ENCODE measurements at places on chromosomes 13 and 19.

GRCh38 chr19:17733127-17733526 lies 13.8 kb downstream of the MAP1S start:
- DNase-seq = no peak

DNA sequence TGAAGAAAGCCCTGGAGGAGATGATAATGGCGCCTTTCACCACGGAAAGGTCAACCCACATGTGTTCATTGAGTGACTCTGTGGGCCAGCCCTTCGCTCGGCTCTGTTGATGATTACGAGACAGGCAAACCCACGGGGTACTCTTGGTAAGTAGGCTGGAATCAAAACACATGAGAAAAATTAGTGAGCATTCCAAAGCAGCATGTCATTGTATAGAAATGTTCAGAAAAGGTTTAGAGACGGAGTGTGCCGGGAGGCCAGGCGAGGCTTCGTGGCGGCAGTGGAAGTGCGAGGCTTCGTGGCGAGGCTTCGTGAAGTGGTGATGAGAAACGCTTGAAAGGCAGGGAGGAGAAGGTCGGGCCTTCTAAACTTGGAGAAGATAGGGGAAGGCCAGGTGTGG lies 144.3 kb downstream of the ZNF536 start:
- no peak for DNase-seq

DNA sequence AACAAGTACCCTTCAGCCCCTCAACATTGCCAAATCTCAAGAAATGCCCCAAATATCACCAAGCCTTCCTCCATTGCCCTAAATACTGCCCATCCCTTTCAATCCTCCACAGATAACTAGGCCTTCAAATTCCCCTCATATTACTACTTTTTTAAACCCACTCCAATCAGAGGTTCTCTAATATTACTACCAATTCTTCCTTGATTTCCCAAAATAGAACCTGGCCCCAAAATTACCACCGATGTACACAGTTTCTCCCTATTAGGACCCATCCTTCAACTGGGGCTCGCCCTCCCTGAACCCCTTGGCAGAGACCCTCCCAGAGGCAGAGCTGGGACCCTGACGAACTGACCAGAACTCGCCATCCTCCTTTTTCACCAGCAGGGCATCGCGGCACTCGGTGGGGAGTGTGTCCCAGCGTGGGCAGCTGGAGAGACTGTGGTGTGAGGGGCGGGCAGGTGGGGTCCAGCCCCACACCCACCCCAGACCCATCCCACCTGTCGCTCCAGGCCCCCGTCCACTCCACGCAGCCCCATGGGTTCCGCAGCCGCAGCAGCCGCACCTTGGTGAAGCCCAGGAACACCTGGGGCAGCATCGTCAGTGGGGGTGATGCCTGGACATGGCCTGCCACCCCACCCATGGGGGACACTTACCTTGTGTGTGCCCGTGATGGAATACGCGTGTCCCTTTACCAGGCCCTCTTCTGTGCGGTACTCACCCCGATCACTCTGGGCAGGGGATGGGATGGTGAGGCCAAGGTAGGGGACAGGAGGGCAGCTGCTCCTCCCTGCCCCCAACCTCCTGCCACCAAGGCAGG lies 6.1 kb downstream of the CAPN12 start:
- no peak for DNase-seq

GRCh38 chr13:92952161-92952560 lies 274.4 kb upstream of the GPC6 start:
- no peak for DNase-seq

- DNase-seq = no peak
These were observed 107.1 kb upstream of the UQCRFS1 start for GRCh38 chr19:29320086-29320485.

- DNase-seq = no peak
These were observed 22.9 kb downstream of the LRCH1 start for GRCh38 chr13:46575818-46576221.

DNA sequence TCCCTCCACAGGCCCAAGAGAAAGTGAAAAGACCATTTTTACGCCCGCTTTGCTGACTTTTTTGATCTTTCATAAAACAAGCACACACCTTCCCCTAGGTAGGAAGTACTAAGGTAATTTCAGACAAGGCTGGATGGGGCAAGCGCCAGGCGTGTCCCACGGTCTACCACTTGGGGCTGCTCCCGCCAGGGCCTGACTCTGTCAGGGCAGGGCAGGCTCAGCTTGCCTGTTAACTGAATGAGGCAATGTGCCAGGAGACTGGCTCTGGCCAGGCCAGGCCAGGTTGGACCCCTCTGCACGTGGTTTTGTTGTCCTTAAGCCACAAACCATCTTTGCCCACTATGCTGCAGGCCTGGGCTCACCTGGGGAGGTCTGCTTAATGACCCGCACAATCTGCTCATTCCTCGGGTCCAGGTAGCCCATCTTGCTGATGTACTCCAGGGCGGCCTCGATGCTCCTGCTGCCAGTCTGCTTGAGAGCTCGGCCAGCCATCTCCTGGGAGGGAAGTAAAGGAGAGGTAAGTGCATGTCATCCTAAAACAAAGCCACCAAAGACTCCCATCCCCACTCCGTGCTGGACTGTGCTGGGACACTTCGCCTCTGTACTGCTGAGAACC lies 70.4 kb downstream of the LATS2 start:
- DNase-seq = no peak

DNA sequence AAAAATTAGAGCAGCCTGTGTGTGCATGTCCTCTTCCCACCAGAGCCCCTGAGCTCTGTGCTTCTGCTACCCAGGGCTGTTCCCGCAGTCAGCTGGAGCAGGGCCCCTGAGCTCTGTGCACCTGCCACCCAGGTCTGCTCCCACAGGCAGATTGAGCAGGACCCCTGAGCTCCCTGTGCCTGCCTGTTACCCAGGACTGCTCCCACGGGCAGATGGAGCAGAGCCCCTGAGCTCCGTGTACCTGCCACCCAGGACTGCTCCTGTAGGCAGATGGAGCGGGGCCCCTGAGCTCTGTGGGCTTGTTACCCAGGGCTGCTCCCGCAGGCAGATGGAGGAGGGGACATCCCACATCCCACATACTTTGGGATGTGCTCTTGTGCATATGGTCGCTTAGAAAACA lies 186.8 kb upstream of the SOX1 start:
- DNase-seq = peak; percentile 17

DNA sequence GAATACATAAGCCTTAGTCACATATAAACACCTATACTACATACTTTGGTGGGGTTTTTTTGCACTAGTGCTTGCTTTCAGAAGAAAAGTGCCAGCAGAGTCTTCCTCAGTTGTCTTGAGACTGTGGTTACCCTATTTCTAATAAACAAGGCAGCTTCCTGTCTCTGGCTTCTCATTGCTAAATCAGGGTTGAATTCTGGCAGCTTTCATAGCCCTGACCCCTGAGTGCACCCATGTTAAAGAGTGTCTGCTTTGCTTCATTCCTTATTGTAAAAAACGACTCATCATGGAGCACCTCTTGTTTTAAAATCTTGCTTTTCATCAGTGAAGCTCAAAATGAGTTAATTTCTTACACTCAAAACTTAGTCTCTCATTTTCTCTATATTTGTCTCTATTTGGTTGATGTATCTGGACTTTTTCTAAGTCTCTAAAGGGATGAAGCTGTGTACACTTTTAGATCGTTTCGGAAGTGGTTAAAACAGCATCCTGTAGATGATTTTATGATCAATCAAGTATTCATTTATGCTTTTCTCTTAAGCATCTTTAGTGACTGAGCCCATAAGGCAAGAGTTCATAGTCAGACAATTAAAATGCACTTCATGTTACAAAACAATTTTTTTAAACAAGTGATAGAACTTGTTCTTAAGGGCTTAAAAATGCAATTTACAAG lies 72.1 kb downstream of the KLF12 start:
- no peak for DNase-seq

DNA sequence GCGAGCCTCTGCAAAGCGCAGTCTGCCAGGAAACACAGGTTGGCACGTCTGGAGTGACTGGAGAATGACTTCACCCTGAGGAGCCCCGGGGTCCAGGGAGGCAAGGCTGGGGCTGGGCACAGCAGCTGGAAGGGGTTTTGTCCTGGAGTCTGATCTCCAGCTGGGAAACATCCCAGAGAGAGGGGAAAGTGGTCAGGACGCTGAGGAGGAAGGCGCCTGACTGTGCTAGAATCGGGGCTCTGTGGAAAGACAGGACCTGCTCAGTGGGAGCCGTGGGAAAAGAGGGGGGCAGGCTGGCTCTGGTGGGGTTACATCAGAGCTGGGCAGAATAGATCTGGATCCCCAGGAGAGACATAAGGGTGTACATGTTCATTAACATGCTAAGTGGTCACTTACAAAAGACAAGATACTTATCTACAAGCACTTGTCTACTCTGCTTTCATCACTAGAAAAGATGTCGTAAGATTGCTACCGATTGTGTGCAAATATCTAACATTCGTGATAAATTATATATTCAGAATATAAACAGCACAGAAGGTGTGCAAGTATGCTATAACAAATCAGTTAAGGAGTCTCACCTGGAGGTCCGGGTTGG lies 106.6 kb downstream of the COL4A1 start:
- DNase-seq = no peak

All from liver (tissue), 10 donors.